ENCODE measurements at places on chromosomes 5 and 9.

DNA sequence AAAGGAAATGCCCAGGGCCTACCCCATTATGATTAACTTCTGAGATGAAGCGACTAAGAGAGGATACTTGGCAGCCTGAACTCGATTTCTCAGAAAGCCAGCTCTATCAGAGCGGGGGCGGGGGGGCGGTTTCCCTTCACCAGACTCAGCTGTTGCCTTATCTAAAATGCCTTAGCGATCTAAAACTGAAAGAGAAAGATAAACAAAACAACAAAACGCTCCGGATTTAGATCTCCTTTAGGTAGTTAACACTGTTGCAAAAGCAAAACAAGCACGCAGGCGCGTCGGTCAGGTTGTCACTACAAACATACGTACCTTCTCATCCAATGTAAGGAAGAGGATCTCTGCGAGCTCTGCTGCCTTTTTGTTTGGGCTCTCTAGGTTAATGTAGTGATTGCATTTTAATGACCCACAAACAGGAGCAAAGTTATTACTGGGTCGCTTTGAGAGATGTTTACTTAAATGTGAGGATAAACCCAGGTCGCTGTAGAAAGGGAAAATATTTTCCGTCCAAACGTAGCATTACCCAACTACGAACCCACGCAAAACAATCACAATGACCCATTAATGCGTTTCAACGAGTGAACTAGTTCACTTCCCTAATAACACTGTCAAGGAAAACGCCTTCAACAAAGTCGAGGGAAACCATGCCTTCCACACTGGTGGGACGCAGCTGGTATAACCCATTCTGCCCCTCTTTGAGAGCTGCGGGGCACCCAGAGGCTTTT lies 982 bp downstream of the EPB41L4A start:
- peak; percentile 64 for DNase-seq

- DNase-seq, result no peak
Observed at GRCh38 chr5:50733741-50734140, 67.3 kb downstream of the PARP8 start.

GRCh38 chr5:6711409-6712141 lies 1.7 kb upstream of the TENT4A start:
- DNase-seq, result no peak

DNA sequence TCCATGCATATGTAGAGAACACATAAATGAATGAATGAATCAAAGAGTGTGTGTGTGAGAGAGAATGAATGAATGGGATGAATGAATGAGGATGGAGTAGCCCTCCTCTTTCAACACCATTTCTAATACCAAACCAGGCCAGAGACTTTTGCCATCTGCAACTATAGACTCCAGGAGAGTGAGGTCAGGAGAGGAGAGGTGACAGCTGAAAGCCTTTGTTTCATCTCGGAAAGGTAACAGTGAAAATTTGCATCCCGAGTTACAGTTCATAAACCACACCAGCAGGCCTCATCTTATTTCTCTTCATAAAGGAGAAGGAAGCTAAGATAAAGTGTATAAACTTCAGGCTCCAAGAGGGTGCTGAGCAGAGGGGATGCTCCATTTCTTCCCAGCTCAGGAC lies 255.3 kb upstream of the KLF4 start:
- DNase-seq, result no peak

DNA sequence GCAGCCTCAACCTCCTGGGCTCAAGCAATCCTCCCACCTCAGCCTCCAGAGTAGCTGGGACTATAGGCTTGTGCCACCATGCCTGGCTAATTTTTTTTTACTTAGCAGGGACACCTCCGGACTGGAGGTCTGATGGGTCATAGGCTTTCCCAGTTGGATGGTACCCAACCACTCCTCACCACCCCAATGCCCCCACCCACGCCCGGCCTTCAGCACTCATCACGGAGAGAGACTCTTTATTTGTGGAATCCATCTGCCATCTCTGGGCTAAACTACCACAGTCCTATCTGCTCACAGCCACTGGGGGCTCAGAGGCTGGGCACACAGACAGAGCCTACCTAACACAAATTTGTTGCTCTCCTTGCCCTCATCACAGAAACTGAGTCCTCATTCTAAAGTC lies 58.3 kb upstream of the STXBP1 start:
- DNase-seq, result no peak

GRCh38 chr5:148352696-148353095 lies 17.3 kb downstream of the SPINK9 start:
- DNase-seq, result no peak

DNA sequence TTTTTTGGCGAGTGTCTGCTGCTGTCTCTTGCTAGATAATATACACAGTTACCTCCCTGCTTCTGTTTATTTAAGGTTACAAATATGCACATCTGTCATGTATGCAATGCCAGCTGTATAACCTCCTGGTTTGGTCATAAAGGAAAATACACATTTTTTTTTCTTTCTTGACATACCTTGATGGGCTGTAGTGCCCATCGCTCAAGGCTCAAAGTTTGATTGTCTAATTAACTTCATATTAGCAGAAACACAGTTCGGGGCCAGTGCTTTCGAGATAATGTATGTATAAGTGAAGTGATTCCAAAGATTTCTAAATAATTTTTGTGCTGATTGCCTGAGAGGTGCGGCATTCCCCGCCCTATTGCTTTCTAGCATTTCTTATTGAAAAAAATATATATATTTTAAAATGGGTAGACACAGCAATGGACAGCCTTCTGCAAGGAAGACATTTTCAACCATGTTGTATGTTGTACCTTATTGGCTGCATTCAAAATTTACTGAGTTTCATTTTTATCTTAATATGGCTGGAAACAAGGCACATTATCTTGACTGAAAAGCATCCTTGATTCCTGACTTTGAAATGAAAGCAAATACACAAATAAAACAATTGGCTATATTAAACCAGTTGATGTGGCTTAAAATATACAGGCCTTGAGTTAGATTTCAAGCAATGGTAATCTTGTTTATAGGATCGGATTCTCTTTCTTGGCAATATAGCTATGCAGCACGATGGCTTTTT lies 206.2 kb downstream of the MEF2C start:
- no peak for DNase-seq

DNA sequence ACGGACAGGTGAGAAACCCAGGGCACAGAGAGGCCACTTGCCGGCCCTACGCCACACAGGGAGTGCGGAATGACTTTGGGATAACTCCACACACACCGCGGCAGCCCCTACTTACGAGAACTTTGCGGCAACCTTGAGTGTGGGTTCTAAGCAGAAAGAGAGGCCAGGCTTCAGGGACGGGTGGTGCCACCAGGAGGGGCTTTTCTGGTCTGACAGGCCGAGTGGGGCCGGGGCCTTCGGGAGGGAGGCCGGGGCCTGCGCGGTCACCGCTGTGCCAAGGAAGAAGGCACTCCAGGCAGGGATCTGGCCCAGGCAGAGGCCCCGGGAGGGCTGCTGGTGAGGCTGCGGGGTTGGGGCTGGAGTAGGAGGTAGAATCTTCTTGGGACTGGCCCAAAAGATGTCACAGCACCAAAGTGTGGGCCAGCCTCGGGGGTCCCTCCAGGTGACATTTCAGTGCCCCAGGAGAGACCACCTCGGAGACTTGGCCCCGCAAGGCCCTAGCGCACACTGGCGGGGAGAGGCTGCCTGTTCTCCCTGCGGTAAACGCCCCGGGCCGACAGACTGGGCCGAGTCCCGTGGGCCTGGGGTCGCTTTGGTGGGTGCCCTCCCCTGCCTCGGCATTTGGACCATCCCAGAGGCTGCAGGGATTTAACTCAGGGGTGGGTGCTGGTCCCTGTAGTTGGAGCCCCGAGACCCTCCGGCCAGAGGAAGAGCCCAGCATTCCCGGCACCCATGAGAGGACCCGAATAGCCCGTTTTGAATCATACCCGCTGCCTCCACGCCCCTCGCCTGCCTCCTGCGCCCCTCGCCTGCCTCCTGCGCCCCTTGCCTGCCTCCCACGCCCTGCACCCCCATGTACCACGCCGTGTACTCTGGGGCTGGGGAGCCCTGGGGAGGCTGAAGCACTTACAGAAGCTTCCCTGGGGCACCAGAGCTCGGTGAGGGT lies 9.0 kb upstream of the RNU6ATAC start:
- DNase-seq, result no peak

GRCh38 chr9:110942522-110942921 lies 95.7 kb downstream of the LPAR1 start:
- DNase-seq, result no peak

DNA sequence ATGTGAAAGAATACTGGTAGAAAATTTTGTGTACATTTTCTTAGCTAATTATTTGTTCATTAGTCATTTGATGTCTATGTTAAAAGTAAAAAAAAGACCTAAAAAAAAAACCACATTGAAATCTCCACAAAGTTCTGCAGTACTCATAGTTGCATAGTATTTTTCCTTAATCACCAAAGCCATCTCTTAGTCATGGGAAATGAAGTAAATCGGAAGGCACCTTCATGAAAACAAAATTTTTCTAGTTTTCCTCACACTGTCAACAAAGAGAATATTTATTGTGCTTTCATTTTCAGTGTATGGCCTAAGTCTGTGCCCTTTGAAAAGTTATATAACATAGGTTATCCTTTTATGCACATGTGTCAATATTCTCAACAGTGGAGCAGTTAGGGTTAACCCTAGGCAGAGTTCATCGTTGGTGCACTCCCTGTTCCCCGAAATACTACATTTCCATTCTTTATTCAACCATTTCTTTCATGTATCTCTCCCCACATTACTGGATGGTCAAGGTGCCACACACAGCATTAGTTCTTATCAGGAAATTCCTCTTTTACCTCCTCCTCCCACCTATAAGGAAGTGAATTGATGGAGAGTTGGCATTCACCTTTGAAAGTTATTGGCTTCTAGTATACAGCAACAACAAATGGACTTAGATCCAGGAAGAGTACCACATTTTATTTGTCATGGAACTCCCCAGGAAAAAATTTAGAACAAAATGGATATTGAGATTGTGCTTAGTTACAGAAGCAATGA lies 93.1 kb downstream of the NUDT12 start:
- no peak for DNase-seq

- DNase-seq, result no peak
Observed at GRCh38 chr5:124630767-124631704, 115.4 kb downstream of the ZNF608 start.
